Brain microvascular endothelial cell (primary cell): ENCODE measurements at places on chromosomes 5 and 9.
A peak's percentile ranks its signal among the peaks of the same experiment; 100 is the strongest.

DNA sequence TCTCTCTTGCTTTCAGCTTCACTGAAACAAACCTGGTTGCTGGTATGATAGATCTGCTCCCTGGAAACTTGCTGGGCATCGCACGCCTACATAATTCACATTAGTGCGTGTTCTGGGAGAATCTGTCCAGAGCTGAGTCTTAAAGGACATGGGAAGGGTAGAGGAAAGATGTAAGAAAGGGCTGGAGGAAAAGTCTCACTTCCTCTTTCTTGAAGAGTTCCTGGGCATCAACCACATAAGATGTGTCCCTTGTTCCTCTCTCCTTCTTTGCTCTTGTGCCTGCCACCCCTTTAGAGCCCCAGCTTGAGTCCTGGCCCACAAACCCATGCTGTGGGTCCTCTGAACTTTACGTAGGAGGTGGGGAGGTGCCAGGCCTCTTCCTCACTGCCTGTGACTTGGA is 205.3 kb upstream of the PANK3 start:
- DNase-seq: no peak

DNA sequence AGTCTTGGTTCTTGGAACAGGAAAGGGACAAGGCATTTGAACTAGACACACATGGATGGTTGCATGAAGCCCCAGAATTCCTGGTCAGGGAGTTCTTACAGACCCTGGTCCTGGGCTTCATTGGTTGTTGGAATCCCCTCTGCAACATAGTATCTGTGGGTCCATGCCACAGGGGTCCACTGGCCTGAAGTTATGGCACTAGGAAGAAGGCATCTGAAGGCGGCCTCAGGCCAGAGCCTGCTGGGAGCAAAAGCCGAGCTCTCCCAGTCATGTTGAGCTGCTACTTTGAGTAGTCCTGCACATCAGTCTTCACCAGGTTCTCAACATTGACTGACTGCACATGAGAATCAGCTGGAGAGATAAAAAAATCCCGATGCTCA is 71.1 kb upstream of the PITX1 start:
- DNase-seq: no peak

DNA sequence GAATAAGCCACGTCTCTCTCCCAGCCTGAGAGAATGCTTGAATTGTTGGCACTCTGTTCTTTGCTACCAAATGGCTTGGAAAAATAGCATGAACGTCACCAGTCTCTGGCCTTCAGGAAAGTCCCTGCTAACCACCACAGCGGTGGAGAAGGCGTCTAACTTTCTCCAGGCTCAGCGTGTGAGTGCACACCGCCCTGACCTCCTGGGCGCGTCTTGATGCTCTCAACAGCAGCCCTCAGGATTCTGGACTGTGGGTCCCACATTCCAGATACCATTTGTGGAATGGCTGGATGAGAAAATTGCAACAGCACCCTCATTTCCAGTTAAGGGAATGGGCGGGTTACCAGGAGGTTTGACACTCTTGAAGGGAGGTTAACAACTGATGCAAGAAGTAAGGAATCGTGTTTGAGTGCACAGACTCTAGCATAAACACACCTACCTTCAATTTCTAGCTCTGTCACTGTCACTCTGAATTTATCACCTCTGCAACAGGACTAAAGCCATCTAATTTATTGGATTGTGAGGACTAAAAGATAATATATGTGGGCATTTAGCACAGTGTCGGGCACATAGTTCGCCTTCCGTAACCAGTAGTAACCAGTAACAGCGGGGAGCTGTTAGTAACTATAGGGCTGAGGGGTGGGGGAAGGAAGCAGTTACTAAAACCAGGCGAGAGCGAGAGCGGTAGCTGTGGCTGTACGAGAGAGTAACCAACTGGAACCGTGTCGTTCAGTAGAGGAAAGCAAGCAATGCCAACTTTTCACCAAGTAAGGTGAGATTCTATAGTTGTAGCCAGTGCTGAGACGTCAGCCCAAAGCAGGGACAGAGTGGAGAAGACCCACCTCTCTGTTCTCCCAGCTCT is 807 bp upstream of the PLGRKT start:
- DNase-seq: peak; percentile 41

DNA sequence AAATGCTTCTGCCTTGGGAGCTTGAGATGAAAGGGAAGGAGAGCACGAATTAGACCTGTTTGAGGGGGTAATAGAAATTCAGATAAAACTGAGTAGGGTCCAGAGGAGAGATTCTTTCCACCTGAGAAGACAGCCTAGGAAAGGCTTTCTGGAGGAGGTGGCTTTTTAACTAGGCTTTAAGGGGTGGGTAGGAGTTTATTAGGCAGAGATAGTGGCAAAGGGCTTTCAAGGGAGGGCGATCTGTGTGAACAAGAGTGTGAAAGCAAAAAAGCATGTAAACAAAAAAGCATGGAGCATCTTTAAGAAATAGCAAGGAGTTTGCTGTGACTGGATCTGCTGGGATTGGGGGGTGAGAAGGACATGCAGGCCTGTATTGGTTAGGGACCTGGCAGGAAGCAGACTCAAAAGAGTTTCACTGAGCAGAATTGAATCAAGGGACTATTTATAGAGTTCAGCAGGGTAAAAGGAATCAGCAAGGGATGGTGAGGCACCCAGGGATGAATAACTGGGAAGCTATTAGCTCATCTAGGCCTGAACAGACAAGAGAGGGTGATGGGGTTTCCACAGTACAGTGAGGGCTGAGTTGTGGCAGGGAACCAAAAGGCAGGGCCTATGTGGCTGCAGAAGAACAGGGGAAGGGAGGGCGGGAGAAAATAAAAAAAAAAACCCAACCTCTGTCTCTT is 18.8 kb downstream of the SLC1A1 start:
- peak; percentile 88 for DNase-seq

- no peak for DNase-seq
These were observed 279.6 kb downstream of the FANCC start for GRCh38 chr9:95037789-95038521.

GRCh38 chr9:34252670-34253459 is 74.0 kb downstream of the UBAP1 start:
- DNase-seq: peak; percentile 56

DNA sequence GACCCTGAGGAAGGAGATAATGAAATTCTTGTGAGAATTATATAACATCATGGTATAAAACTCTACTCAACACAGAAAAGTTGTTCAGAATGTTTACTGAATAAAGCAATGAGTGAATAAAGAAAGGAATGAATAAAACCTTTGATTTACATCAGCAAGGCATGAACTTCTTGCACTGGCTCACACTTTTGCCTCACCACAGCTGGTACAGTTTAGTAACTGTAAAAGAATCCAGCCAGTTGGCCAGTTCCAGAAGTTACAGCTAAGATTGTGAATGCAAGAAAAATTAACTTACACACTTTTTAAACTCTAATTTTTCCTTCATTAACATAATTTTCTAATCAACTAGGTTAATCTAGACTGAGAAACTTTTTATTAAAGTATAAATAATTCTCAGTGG is 490.9 kb downstream of the NFIB start:
- DNase-seq: no peak

- DNase-seq: no peak
These were observed at the start of gene FAT2 for GRCh38 chr5:151591144-151591819. Gene FAT2 (minus strand): TSS chr5:151591331. CDS start chr5:151568931, 22,400 bp downstream.

DNA sequence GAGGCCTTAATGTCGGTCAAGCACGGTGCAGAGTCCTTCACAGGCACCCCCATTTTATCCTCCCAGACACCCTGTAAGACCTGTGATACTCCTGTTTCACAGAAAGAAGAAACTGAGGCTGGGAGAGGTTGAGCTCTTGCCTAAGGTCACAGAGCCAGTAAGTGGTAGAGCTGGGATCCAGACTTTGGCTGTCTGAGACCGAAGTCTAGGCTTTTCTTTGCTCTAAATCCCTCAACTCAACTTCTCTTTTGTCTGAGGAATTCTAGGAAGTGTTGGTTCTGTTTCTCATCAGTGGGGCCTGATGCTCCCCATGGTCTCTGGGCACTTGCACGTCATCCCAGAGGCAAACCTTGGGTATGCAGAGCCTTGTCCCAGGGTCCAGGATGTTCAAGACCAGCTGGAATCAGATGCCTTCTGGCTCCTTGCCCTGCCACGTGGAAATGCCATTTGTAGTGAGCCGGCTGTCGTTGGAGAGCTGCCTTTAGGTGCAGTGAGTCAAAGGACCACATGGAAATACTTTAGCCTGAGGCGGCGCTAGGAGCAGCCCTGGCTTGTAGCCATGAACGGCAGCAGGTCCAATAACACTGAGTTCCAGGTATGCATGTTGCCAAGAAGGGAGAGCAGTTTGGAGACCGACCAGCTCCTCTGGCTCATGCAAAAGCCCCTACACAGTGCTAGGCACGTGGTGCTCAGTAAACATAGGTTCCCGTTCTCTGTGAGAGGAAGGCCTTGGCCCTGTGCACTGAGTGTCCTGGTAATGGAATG is 9.2 kb downstream of the DCANP1 start:
- peak; percentile 85 for DNase-seq
